ENCODE measurements at places on chromosomes 11 and 22.

GRCh38 chr11:88353835-88354496 is 16.4 kb upstream of the CTSC start:
- no peak for DNase-seq

DNA sequence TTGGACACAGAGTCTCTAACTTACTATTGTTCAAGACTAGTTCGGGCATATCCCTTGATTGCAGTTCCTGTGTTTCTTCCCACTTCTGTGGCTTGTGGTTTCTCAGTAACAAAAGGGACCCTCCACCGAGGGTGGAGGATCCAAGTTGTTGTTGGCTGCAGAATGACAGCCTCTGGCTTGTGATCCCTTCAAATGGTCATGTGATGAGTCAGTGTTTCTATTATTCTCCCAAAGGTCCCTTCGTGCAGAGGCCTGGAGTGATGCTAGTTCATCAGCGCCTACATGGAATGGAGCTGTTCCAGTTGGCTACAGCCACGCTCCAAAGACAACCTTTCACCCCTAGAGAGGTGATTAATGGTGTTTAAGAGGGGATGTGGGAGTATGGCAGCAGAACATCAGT is 2.6 kb upstream of the VWCE start:
- no peak for DNase-seq

GRCh38 chr11:126929179-126930061 is 71.2 kb downstream of the KIRREL3 start:
- no peak for DNase-seq

DNA sequence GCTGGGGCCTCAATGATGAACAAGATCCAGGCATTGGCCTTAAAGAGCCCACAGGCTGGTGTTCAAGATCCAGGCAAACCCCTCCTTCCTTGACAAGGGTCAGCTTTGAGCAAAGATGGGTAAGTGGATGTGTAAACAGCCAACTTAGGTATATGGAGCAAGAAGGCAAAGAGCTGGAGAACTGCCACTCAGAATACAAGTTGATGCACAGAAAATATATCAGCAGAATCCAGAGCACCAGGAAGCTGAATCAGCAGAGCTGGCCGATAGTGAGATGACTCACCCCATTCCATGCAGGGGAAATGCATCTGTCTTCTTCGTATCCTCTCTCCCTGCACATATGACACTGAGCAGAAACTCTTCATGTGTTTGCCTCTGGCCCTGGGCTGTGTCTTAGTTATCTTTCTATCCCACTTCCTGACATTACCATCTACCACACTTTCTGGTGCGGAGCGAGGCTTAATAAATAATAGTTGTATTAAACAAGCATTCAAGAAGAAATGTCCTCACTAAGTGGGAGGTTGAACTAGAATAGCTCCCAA is 57.8 kb downstream of the ENDOD1 start:
- DNase-seq: no peak

DNA sequence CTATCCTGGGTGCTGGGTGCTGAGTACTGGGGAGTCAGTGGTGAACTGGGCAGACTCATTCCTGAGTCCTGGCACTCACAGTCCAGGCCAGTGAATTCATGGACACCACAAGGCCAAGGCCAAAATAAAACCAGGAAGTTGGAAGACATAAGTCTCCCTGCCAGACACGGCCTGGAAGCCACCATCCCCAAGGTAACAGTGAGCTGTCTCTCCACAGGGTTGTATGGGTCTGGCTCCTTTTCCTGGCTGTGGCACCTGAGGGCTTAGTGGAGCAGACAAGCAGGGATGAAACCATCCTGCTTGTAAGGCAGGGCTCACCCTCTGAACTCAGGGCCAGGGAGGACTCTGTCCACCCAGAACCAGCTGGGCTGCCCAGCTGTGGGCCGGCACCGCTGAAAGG is 54.7 kb upstream of the ALX4 start:
- no peak for DNase-seq

DNA sequence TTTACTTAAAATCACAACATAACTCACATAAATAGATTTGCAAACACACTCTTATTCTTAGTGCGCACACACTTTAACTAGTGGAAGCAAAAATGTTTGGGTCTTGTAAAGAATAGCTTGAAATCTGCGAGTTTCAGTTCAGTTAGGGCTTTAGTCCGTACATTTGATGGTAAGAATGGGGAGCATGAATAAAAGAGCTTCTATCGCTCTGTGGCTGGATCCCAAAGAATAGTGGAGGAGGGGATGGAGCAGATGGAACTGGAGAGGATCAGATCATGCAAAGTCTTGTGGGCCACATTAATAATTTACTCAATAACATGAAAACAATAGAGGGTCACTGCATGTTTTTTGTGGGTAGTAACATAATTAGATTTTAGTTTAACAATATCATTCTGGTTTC is 44.3 kb downstream of the DNHD1 start:
- no peak for DNase-seq

DNA sequence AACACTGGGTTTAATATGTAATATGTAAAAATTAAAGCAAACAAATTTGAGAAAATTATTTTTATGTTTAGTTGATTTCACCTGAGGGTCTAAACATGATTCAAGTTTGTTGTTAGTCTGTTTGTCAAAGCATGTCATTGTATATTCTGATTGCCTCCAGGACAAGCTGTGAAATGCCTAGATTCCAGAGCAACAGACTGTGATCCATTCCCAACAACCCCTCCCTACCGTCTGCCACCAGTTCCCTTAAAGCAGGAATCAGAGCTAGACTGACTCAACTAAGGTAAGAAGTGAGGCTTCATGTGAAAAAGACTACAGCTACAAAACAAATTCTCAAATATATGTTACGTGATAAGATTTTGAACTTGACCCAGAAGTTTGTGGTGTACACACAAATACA is 304.2 kb downstream of the RAB38 start:
- no peak for DNase-seq

DNA sequence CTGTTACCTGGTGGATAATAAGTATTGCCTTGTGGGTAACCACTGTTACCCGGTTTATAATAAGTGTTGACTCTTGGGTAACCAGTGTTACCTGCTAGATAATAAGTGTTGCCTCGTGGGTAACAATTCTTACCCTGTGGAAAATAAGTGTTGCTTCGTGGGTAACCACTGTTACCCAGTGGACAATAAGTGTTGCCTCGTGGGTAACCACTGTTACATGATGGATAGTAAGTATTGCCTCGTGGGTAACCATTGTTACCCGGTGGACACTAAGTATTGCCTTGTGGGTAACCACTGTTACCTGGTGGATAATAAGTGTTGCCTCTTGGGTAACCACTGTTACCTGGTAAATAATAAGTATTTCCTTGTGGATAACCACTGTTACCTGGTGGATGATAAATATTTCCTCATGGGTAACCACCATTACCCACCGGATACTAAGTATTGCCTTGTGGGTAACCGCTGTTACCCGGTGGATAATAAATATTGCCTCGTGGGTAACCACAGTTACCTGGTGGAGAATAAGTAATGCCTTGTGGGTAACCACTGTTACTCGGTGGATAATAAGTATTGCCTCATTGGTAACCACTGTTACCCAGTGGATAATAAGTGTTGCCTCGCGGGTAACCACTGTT is 8.7 kb upstream of the NXPE4 start:
- no peak for DNase-seq

DNA sequence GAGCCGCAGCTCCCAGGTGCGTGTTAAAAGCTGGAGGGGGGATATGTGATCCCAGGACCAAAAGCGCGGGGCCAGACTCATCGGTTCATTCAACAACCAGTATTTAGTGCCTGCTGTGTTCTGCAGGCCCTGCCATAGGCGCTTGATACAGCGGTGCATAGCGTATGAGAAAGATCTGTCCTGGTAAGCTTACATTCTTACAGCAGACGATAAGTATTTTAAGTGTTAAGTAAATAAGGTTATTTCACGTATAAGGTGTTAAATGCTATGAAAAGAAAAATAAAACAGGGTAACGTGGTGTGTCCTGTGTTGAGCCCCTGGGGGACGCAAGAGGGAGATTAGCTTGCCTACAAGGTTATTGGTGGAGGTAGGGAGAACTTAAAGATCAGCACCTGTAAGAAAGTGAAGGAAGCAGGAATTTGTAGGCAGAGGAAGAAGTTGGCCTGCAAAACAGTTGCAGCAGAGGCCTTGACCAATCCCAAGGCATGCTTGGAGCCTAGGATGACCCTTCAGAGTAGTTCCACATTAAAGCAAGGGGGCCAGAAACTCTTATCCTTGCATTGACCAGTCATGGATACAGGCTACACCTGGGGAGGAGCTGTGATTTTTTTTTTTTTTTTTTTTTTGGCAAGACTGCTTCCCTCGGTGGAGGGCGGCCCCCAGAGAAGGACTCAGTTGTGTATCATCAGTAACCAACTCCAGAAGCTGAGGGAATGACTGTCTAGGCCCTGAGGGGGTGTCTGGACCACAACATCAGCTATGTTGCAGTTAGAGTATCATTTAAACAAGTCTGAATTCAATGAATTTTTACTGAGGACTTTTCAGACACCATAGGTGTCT is 487 bp upstream of the LIPT2 start:
- no peak for DNase-seq

DNA sequence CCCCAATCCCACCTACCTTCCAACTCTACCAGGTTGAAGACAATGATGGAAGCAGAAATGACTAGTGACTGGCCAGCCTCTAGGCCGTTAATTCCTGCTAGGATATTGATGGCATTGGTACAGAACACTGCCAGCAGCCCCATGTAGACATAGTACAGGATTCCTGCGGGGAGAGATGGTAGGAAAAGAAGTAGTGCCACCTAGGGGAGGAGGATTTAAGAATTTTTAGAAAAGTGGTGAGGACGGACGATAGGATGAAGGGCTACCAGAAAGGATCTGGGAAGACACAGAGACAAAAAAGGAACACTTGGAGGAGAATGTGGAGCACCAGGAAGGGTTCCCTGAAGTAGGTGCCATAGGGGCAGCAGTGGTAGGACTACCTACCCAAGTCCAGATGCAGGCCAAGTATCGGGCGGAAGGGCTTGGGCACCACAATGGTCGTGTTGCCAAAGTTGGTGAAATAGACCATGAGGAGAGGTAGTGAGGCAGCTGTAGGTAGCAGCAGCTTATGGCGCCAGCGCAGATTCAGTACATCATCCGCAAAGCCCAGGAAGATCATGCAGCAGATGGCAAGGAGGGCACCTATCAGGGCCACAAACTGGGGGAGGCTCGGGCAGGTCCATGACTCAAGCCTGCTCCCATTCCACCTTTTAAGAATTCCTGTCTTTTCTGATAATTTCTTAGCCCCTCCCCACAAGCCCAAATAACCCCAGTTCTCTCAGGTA is 1.2 kb downstream of the DPAGT1 start:
- DNase-seq: no peak

GRCh38 chr11:74634537-74634936 is 42.2 kb downstream of the POLD3 start:
- no peak for DNase-seq

GRCh38 chr11:115712296-115712695 is 208.1 kb upstream of the CADM1 start:
- DNase-seq: no peak

GRCh38 chr22:50199829-50200460 is 866 bp upstream of the SELENOO start:
- DNase-seq: no peak

- no peak for DNase-seq
Measured at GRCh38 chr11:119436093-119436492, 13.1 kb upstream of the THY1 start.

- peak; percentile 41 for DNase-seq
Measured at GRCh38 chr22:33919391-33920196, 682 bp downstream of the LARGE1 start.

GRCh38 chr11:118079491-118079890 is 2.6 kb downstream of the TMPRSS4 start:
- no peak for DNase-seq

DNA sequence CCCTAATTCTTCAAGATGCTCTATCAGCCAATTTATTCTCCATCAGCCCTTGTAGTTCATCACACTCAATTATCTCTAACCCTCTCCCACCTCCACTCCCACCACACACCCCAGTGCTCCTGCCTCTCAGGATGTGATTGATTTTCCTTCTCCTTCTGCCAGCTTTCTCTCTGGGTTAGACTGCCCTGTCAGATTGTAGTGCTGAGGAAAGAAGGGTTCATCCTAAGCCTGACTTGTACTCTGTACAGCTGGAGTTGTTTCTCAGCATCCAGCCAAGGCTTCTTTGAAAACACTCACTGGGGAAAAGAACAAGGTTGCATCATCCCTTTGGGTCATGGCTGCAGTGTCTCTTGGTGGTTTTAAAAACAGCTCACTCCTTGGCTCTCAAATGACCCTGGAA is 61.2 kb downstream of the CECR2 start:
- no peak for DNase-seq

GRCh38 chr22:18012531-18012930 is 11.8 kb downstream of the MICAL3 start:
- DNase-seq: no peak

- DNase-seq: no peak
Measured at GRCh38 chr11:94533696-94534630, 9.8 kb upstream of the FUT4 start.

DNA sequence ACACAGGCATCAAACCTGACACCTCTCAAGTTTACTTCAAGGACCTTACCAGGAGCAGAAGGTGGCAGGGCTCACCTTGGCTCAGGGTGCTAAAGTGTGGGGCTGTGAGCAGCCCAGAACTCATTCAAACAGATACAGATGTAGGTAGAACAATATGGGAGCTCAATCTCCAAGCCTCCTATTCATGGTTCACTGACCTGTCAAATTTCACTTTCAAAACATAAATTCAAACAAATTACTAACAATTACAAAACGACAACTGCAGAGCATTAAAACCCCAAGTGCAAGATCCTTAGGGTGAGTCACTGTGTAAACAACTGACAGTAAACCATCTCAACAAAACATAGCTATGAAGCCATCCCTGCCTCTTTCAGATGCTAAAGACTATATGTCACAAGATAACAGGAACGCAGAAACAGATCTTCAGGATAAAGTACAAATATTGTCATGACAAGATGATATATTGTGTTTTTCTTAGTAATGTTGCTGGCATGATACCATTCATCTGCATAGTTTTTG is 303.5 kb upstream of the ANO3 start:
- no peak for DNase-seq

GRCh38 chr22:20463324-20464095 is 25.9 kb upstream of the SCARF2 start:
- no peak for DNase-seq

GRCh38 chr11:12318791-12319438 is 58.5 kb upstream of the PARVA start:
- DNase-seq: no peak
